ENCODE measurements at places on chromosomes 4 and X.

- no peak for DNase-seq
These were observed 89.8 kb downstream of the PHKA2 start for GRCh38 chrX:18894156-18894555.

- DNase-seq, result no peak
These were observed 1.3 kb upstream of the CCNA2 start for GRCh38 chr4:121824950-121825349.

DNA sequence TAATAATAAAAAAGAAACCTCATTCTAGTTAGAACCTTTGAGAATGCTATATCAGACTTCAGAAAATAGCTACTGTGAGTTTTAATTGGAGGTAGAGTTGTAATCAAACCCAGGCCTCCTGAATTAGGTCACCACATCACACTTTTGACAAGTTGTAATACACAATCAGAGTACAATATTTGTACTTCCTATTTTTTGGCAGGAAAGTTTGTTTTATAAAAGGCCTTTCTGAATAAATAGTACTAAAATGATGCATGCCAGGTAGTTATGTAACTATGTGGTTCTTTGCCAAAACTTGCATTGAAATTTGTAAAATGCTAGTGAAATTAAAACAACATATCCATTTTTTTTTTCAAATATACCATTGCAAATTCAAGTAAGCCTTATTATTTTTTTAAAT is 26.8 kb downstream of the ADH7 start:
- DNase-seq, result no peak

DNA sequence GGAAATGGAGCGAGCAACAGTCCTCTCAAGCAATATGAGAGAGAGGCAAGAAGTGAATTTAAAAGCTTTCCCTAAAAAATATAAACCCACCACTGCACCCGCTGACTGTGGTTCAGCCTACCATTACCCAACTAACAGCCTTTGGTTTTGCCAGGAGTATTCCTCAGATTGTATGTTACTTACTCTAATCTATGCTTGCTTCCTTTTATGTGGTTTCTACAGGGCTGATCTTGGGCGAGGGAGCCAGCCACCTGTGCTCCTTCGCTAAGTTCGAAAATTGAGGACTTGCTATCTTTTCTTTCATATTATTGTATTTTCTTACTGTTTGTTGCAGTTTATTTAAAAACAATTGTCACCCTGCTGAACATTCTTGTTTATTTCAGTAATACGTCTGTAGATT is 101.1 kb downstream of the DDX53 start:
- DNase-seq, result no peak

GRCh38 chrX:49177338-49177833 is 5.7 kb downstream of the PLP2 start:
- peak; percentile 24 for DNase-seq

DNA sequence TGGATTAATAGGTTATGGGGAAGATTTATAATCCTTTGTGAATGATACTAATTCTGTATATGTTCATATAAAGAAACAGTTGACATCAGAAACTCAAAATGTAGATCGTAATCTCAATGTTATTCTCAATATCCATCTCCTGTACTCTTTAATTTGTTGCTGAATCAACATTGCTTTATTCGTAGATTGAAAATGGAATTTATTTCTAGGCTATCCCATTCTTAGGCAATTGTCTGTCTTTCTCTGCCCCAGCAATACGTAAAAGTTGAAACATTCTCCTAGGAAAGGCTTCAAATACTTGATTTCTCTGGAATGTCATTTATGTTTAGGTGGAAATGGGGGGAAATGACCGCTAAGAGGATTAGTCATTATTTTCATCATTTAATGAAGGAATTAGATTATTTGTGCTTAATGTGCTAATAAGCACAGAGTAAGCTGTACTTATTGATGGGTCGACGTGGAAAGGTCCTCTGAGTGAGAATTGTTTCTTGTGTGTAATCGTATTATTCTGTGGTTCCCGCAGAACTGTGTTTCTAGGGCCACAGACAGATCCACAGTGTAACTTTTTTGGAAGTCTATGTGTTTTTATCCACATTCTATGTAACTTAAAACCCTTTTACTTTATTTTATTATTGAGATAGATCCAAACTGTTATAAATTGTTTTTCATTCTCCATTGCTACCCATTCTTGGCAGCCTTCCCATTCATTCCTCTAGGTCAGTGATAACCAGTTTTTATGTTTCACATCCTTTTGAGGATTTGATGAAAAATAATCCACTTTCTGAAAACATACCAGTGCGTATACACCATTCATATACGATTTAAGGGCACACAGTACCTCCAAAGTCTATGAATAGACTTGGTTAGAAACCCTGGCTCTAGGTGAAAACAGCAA is 262.9 kb downstream of the ARHGAP10 start:
- DNase-seq, result no peak

DNA sequence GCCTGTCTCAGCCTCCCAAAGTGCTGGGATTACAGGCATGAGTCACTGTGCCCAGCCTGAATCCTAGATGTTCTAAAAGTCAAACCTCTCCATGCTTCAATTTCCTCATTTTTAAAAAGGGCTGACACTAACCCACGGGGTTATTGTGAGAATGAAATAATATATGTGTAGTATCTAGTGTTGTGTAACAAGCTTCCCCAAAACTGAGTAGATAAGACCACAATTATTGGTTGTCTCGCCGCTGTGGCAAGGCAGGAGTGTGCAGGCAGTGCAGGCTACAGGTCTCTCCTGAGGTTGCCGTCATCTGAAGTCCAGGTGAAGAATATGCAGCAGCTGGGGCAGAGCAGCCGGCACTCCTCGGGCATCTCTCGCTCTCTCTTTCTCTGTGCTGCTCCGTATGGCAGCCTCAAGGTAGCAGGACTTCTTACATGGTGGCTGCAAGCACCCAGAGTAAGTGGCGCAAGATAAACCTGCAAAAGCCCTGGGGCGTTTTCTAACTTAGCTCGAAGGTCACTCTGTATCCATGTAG is 30.9 kb downstream of the RAB33B start:
- no peak for DNase-seq

Measured in DMS 273 treated with DMSO at 0.1 percent for 48 hours (cell line).